ENCODE measurements at places on chromosomes 1 and 21.

DNA sequence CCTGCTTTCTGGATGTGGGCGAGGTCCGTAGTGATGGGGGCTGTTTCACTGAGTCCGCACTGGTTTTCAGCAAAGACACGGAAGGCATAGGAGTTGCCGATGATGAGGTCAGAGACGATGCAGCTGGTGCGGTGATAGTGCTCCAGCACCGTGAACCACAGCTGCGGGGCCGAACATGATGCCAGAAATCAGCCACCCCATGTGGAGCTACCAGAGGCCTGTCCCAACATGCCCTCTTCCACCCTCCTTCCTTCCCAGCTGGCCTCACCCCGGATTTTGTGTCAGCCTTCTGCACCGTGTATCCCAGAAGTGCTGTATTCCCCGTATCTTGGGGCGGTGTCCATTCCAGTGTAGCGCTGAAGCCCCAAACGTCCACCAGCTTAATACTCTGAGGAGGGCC, 10.0 kb downstream of the MYBPHL start:
- no peak for DNase-seq

DNA sequence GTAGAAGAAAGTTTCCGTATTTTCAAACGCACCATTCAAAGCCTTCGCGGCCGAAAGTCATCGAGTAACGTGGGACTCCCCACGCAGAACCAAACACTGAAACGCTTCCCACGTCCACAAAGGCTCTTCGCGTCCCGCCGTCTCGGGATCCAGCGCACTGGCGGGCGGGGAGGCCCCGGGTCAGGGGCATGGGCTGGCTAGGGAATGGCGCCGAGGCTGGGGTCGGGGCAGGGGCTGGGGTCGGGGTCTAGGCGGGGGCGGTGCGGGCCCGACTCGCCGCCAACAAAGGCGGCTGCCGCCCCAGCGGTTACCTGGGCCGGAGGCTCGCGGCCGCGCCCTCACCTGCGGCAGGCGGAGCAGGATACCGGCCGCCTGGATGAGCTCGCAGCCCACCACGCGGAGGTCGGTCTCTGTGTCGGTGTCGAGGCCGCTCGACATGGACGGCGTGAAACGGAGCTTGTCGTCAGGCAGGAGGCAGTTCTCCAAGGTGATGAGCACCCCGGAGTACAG, 403 bp downstream of the CCNL2 start:
- DNase-seq: no peak

- no peak for DNase-seq
Measured at GRCh38 chr21:44738621-44739020, 27.2 kb upstream of the TSPEAR start.

- no peak for DNase-seq
Measured at GRCh38 chr1:98017184-98017583, 96.3 kb upstream of the DPYD start.

DNA sequence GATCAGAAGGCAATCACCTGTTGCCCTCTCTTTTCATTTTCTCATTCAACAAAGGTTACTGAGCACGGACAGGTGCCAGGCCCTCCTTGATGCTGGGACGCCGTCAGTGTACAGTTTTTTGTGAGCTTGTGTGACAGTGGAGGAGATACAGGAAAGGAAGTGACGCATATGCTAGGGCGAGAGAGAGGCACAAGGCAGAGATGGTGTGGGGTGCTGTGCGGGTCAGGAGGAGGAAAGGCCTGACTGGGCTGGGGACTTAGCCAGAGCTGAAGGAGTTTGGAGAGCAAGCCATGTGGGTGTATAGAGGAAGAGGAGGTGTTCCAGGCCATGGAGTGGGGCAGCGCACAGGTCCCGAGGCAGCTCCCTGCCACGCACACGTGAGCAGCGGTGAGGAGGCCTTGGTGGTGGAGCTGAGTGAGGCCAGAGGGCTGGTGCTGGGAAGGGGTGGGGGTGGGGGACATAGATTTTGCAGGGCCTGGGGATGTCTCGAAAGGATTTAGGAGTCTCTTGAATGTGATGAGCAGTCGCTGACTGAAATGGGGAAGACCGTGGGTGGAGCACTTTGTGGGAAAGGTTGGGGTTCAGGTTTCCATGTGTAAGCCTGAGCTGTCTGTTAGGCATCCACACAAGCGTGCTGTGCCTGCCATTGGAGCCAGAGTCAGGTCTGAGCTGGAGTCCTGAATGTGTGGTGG, 46.0 kb downstream of the TRAPPC10 start:
- no peak for DNase-seq

DNA sequence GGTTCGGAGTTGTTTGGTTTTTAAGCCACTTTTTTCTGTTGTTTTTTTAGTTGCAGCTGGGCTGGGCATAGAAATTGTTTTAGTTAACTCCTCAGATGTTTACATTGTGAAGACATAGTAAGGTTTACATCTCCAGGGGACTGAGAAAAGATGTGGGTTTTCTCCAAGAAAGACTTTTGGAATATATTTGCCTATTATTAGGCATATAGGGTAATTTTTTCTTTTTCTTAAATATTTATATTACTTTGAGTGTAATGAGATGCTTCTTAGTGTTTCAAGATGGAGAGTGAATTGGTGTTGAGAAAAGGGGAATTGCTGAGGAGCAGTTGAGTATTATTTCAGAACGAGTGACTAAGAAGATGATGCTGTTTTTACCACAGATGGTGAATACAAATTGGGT, 26.6 kb upstream of the PIGK start:
- DNase-seq: no peak

DNA sequence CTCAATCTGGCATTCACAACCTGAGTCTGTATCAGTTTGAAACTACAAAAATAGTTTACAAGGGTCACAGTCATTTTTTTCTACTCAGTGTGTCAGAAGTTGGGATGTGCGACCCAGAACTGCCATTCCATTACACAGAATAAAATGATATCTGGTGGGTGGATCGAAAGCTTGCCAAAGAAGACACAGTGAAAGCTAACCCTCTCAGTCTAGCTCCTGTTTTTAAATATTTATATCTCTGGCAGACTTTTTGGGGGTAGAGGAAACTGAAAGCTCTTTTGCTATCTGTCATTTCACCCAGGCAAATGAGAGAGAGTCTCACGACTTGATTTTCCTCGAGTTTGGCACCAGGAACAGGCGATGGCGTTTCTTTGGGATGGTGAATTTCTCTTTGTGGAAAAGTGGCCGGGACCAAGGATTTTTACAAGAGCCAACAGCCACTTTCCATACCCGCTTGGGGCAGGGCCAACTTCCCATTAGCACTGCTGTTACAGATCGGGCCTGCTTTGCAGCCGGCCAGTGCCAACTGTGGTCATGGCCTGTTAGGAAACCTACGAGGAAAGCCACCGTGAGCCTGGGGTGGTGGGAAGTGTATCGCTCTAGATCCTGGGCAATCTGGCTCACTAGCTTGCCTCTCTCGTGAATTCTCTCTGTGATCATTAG, 185.5 kb upstream of the NFIA start:
- no peak for DNase-seq

DNA sequence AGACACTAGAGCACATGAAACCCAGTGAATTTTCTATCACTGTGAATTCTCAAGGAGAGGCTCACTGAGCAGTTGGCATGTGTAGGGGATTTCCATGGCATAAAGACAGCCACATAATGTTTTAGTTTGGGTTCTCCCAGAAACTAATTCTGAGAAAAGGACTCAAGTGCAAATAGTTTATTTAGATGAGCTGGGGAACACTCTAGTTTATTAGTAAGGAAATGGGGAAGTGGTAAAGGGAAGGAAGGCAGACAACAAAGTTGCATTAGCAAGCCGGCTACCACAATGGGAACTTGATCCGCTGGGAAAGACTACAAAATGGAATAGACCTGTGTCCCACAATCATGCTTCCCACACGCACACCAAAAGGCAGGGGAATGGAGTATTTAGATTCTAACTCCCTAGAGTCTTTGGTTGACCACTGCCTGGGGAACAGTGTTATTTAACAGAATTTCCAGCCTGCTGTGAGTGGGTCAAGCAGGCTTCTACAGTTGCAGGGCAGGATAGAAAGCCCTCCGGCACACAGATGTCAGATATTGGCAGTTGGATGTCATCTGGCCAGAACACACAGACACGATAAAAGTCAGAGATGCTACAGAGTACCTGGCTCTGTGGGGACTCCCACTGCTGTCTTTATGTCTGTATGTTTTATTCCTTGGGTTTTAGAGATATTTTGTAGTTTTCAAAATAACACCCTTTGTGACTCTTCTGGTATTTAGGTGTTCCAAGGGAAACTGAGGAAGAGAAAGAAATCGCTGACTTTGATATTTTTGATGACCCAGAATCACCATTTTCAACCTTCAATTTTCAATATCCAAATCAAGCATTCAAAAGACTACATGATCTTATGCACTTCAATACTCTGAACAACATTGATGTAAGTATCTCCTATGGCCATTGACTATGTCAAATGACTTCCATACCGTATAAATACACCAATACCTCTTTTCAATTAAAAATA, 150.1 kb downstream of the PLA2G4A start:
- DNase-seq: no peak

DNA sequence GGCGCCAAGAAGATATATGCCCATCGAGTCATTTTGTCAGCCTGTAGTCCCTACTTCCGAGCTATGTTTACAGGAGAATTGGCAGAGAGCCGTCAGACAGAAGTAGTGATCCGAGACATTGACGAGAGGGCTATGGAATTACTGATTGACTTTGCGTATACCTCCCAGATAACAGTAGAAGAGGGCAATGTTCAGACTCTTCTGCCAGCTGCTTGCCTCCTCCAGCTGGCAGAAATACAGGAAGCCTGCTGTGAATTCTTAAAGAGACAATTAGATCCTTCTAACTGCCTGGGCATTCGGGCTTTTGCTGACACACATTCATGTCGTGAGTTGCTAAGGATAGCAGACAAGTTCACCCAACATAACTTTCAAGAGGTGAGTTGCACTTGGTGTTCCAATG, 19.1 kb downstream of the KLHL20 start:
- DNase-seq: no peak

- DNase-seq: no peak
Measured at GRCh38 chr21:46425041-46425440, 33.6 kb upstream of the DIP2A start.

DNA sequence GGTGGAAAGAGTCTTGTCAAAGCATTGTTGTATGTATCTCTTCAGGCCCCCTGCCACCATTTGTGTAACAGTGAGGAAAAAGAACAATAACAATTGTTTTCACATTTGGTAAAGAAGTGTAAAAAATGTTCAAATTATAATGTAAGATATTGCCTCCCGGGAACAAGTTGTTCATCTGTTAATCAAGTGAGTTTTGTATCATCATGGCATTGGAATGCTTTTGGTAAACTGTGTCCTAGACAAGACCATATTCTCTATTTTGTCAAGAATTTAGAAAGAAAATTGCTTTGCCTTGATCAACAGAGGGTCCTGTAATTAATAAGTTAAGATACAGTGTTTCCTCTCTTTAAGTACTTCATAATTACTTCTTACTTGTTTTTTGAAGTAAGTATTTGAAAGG, 692.0 kb upstream of the NR5A2 start:
- DNase-seq: no peak
